T-helper 17 cell (primary cell): ENCODE measurements at places on chromosomes 5 and 9. TPM values are rescaled to one million over a fixed set of nuclear protein-coding genes. Genes with fewer than 3 reads are reported as not detected.

GRCh38 chr5:139399501-139400121, 4.3 kb downstream of the SPATA24 start:
- no peak for DNase-seq

- DNase-seq: no peak
Measured at GRCh38 chr5:72066705-72067107, 40.6 kb upstream of the MAP1B start.

GRCh38 chr5:154618696-154619095, 136.5 kb upstream of the LARP1 start:
- no peak for DNase-seq

- DNase-seq: no peak
Measured at GRCh38 chr9:78311886-78312524, 15.1 kb downstream of the PSAT1 start.

DNA sequence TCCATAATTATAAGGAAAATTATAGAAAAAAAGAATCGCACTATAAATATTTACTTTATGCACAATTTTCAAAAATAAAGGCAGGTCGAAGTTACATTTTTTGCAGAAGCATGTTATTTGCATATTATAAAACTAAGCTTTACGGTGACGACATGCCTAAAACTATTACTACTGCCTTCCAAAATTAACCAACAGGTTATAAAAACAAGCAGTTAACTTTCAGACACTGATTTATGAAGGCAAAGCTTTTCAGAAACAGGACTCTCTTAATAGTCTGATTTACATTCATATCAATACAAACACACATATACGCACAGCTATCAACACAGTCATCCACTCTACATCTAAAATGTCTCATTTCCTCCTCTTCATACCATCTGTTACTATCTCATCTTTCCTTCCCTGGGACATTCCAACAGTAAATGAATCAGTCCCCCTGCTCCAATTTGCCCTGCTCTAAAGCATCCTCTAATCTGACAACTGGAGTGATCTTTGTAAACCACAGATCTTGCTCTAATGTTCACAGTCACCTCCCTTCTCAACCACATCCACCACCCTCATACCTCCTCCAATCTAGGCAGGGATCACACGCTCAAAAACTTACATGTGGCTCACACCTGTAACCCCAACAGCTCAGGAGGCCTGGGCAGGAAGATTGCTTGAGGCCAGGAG, 21.6 kb downstream of the FBXW11 start:
- no peak for DNase-seq

DNA sequence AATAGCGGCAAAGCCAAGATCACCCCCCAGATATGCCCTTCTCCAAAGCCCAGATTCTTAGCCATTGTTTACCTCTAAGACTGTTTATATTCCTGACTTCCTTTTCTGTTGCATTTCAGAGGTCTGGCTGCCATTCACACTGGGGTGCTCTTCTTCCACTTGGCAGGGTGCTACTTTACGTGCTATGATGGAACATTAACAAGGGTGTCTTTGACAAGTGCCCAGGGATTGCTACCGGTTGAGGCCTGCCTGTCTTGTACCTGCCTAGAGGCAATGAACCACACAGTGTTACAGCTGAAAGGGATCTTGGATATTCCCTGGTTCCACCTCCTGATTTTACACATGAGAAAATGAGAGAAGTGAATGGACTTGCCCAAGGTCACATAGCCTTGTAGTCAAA, 352.1 kb upstream of the KIF2A start:
- DNase-seq: no peak

GRCh38 chr5:122341087-122341486, 29.1 kb downstream of the SNCAIP start:
- DNase-seq: no peak

GRCh38 chr9:131853434-131853833, 113.6 kb upstream of the RAPGEF1 start:
- no peak for DNase-seq

DNA sequence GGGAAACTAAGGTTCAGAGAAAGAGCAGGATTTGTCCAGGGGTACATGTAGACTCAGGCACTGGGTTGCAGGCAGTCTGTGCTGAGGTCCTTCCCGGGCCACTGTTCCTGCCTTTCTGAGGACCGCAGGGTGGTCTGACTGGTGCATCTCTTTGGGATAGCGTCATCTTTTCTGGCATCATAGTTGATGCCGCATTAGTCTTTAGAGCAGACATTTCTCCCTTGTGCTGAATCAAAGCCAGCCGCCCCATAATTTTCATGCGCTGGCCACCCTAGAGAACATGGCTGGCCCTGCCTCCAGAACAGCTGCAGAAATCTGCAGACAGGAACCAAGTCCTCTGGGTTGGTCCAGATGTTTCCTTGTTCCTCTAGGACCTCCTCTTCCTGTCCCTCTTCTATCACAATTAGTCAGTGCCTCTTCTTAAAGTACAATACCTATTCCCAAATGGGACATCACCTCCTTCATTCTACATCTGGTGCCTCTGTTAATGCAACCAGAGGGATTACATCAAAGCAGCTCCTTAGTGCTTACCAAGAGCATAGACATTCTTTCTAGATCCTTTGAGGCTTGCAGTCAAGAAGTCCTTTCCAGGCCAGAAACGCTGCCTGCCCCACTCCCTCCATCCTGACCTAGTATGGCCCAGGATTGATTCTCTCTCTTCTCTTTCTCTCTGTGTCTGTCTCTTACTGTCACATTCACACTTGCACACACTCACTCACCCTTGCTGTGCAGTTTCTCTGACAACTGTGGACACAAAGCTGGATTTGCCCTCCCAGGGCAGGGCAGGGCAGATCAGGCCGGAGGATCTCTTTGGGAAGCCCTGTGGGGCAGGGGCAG, 42.0 kb upstream of the ORM1 start:
- no peak for DNase-seq

DNA sequence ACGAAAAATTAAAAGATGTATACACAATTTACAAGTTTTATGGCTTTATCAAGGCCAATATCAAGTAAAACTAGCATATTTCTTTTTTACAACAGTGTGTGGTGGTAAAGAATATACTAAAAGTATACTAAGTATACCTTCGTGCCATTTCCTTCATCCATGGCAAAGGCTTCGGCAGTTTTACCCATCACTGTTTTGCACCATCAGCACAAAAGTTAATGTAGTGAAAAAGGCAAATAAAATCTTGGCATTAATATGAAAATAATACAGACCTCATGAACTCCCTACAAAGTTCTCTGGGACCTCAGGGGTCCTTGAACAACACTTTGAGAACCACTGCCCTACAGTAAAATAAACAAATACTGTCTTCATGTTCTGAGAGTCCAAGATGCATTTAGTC, 312.3 kb upstream of the NREP start:
- no peak for DNase-seq

GRCh38 chr9:13432904-13433303, 153.4 kb upstream of the MPDZ start:
- no peak for DNase-seq

DNA sequence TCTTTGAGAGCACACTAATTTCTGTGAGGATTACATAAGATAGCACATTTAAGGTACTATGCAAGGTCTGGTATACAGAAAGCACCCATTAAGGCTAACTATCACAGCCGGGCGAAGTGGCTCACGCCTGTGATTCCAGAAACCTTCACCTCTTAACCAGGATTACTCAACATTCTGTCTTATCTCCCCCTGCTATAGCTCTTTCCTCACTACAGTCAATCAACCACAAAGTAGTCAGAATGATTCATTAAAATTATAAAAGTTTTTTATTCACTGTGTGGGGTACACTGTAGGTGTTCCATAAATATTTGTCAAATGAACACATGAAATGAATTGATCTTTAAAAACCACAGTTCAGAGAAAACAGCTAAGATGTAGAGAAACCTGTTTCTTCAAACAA, 48.7 kb downstream of the CHD1 start:
- no peak for DNase-seq

- DNase-seq: no peak
Measured at GRCh38 chr5:171595401-171595800, 176.0 kb downstream of the FGF18 start.

GRCh38 chr9:97895695-97896332, 26.5 kb downstream of the TRMO start:
- no peak for DNase-seq

DNA sequence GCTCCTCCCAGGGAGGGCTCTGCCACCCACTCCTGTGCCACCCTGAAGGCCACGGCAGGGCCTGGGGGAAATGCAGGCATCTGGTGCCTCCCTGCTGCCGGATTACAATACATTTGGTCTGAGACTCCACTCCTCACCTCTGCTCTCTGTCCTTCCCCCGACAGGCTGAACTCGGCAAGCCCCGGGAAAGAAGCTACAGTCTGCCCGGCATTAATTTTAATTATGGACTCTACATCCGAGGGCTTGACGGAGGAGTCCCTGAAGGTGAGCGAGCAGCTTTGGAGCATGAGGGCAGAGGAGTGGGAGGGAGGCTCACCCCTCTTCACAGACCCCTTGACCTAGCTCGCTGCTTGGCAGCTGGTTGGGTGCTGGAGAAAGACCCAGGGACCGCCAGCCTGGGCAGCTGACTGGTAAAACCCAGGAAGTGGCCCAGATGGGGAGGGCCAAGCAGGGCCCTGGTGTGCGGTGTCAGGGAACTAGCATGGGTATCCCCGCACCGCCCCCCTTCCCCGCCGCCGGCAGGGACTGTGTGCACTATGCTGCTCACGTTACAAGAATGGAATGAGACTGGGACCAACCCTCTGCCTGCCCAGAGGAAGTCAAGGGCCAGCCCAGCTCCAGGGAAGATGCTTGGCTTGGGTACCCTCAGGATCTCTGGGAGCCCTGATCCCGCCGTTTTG, 83.7 kb upstream of the BARHL1 start:
- DNase-seq: no peak

- no peak for DNase-seq
Measured at GRCh38 chr9:126217797-126218196, 108.8 kb upstream of the MVB12B start.

DNA sequence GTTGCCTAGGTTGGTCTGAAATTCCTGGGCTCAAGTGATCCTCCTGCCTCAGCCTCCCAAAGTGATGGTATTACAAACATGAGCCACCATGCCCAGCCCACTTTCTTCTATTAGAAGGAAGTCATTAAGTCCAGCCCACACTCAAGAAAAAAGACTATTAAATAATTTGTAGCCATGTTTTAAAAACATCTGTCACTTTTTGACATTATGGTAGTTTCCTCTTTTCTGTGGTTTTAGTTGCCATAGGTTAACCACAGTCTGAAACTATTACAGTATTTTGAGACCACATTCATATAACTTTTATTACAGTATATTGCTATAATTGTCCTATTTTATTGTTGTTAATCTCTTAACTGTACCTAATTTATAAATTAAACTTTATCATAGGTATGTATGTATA, 31.9 kb upstream of the C5orf24 start:
- no peak for DNase-seq

DNA sequence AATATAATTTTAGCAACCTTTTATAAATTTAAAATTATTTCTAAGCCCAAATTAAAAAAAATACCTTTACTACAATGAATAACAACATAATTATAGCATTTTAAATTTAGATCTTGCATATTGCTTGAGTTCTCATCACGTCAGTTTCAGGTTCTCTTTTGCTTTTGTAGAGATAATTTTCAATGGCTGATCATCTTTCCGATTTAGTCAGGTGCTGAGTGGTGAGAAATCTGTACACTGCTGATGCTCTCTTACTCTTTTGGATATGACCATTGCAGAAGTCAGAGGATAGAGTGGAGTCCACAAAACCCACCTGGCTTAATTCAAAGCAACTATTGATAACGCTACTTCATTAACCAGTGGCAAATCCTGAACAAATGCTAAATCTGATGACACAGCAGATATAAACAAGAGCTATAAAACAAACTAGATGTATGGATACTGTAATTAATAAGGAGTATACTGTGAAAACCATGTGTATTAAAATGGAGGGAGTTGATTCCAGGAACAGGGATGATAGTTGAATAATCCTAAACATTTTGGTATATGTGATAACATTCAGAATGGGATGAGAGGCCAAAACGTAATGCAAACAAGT, 394.8 kb downstream of the CSNK1G3 start:
- no peak for DNase-seq

- DNase-seq: no peak
Measured at GRCh38 chr5:106121972-106122605, 1548.6 kb downstream of the EFNA5 start.

GRCh38 chr9:20189871-20190270, 401.0 kb upstream of the SLC24A2 start:
- DNase-seq: no peak

DNA sequence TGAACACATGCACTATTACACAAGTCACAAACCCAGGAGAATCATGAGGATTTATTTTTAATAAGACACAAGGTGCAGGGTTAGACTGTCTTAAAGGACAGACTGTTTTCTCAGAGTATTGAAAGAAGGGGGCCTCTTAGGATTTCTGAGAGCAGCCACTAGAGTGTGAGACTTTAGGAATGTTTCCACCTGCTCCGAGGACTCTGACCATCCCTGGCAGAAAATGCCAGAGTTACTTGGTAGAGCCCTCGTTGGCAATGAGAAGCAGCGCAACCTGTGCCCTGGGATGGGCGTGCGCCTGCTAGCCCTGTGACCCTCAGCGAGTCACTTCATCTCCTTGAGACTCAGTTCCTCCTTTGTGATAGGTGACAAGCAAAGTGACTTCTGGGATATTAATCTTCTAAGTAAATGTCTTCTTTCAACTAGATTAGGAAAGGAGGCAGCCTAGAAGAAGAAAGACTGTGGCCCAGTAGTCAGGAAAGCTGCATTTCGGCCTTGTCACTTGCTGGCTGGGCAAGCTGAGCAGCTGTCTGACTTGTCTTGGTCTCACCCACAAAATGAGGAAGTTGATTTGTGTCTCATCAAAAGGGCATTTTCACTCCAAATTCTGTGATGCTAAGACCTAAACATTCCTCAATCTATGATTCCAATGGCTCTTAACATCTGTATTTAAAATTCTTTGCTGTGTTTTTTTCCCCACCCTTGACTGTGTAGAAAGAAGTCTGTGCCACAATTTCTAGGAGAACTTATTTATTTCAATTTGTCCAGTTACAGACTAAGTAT, 60.5 kb downstream of the PTCD2 start:
- DNase-seq: no peak

DNA sequence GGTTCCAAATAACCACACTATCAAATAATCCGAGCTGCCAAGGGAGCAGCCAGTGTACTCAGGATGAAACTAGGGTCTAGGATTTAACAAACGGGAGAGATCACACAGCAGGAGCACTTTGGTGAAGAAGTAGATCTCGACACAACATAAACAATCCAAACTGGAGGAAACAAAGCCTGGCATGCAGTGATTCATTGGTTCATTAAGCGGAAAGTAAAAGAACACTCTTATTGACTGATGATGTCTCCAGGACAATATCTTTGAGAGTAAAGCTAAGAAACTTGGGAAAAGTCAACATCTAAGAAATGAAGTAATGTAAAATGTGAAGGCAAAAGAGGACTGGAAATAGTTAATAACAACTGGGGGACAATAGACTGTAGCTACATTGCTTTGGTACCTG, 1478.3 kb upstream of the CDH9 start:
- DNase-seq: no peak

Gene SUB1
- total RNA-seq: 311 TPM

Gene RNF183
- total RNA-seq: not detected

Gene SLCO6A1
- not detected for total RNA-seq

Gene MSX2
- not detected for total RNA-seq

Gene LPAR1
- total RNA-seq: not detected

Gene CCDC152
- total RNA-seq: 2.2 TPM

Gene OBP2B
- total RNA-seq: not detected

Gene CDX1
- total RNA-seq: not detected
